ENCODE measurements at places on chromosomes 11 and 22.

- DNase-seq: no peak
Observed at GRCh38 chr22:42902875-42903510, 45.9 kb upstream of the ARFGAP3 start.

GRCh38 chr22:50561401-50562358 is 1.0 kb downstream of the SYCE3 start:
- no peak for DNase-seq

DNA sequence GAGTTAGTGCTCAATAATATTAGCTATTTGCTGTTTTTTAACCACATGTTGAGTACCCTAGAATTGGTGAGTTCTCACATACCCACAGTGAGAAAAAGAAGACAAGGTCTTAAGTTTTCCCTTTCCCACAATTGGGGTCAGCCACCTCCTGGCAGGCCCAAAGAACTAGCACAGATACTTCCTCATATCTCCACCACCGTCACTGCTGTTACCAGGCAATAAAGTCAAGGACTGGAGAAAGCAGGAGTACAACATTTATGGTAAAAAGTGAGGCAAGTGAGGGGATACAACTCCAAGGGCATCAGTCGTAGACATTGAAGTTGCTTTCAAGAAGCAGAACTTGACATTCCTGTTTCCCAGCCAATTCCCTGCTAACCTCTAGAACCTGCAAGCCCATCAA is 19.6 kb downstream of the ELP4 start:
- no peak for DNase-seq

DNA sequence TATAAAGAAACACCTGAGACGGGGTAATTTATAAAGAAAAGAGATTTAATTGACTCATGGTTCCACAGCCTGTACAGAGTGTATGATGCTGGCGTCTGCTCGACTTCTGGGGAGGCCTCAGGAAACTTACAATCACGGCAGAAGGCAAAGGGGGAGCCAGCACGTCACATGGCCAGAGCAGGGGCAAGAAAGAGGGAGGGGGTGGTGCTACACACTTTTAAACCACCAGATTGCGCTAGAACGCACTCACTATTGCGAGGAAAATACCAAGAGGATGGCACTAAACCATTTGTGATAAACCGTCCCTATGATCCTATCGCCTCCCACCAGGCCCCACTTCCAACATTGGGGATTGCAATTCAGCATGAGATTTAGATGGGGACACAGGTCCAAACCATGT is 79.7 kb upstream of the CARD18 start:
- DNase-seq: no peak

GRCh38 chr22:38414009-38414395 is 41.0 kb downstream of the KCNJ4 start:
- DNase-seq: no peak

GRCh38 chr11:129766898-129767604 is 48.6 kb upstream of the TMEM45B start:
- DNase-seq: peak; percentile 46

DNA sequence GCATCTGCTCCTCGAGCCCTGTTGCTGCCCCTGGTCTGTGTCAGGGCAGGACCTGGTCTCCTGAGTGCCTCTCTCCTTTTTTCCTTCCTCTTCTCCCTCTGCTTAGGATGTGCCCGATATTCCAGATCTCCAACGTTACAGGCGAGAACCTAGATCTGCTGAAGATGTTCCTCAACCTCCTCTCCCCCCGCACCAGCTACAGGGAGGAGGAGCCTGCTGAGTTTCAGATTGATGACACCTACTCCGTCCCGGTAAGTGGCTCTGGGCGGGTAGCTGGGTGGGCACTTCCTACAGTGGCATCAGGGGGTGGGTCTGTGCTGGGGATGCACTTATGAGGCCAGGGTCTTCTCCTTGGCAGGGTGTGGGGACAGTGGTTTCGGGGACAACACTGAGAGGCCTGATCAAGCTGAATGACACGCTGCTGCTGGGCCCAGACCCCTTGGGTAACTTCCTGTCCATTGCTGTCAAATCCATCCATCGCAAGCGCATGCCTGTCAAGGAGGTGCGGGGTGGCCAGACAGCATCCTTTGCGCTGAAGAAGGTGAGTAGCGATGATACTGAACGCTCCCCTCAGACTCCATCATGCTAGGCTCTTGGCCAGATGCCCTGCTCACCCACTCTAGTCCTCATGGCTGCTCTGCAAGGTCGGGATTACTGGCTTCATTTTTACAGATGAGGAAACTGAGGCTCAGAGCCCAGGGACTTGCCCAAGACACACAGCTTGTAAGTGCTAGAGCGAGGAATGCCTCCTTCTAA is 20.3 kb downstream of the GTPBP1 start:
- DNase-seq: no peak

GRCh38 chr11:60315871-60316270 is 11.2 kb upstream of the MS4A6E start:
- no peak for DNase-seq

- no peak for DNase-seq
Observed at GRCh38 chr11:48272606-48273005, 8.9 kb downstream of the OR4X1 start.

DNA sequence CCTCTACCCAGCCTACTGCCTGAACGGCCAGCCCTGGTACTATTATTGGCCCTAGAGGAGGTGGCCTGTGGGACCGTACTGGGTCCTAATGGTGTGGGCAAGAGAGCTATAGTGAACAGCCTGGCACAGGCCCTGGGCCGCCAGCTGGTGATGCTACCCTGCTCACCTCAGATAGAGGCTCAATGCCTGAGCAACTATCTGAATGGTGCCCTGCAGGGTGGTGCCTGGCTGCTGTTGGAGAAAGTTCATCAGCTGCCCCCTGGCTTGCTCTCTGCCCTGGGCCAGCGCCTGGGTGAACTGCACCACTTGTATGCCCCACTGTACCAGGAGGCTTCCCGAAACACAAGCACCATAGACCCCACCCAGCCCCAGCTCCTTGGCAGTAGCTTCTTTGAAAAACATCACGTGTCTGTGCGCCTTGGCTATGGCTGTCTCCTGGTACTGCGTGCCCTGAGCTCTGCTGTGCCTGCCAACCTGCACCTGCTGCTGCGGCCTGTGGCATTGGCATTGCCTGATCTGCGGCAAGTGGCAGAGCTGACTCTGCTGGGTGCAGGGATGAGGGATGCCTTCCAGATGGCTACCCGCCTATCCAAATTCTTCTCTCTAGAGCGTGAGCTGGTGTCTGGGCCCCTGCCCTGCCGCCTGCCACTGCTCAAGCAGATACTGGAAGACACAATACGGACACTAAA is 49.0 kb downstream of the DNHD1 start:
- DNase-seq: no peak

DNA sequence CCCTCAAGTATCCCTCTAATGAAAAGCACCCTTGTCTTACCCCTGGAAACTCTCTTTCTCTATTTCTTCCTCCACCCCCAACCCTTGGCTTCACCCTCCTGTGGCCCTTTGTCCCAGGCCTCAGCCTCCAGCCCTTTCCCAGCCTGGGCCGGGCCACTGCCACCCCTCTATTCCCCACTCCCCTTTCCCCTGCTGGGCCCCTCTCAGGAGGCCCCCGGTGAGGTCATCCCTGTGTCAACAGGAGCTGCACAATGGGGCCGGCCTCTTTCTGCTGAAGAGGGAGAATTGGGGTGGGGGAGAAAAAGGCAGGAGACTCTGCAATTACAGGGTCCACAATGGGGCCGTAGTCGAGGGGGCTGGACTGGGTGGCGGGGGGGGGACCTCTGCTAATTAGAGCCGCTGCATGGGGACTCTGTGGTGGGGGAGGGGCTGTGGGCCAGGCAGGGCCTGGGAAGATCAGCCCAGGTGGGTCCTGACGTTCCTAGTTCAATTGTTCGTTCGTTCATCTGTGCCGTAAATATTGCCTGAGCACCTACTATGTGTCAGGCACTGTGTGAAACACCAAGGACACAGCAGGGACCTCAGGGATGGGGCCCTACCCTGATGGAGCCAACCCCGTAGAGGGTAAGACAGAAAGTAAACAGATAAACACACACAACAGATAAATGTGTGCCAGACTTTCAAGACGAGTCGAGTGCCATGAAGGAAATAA is 18.5 kb upstream of the MPPED1 start:
- no peak for DNase-seq

GRCh38 chr11:73257342-73258103 is 14.6 kb upstream of the P2RY6 start:
- DNase-seq: no peak

GRCh38 chr22:29806196-29806595 is 31.9 kb downstream of the ASCC2 start:
- DNase-seq: no peak

DNA sequence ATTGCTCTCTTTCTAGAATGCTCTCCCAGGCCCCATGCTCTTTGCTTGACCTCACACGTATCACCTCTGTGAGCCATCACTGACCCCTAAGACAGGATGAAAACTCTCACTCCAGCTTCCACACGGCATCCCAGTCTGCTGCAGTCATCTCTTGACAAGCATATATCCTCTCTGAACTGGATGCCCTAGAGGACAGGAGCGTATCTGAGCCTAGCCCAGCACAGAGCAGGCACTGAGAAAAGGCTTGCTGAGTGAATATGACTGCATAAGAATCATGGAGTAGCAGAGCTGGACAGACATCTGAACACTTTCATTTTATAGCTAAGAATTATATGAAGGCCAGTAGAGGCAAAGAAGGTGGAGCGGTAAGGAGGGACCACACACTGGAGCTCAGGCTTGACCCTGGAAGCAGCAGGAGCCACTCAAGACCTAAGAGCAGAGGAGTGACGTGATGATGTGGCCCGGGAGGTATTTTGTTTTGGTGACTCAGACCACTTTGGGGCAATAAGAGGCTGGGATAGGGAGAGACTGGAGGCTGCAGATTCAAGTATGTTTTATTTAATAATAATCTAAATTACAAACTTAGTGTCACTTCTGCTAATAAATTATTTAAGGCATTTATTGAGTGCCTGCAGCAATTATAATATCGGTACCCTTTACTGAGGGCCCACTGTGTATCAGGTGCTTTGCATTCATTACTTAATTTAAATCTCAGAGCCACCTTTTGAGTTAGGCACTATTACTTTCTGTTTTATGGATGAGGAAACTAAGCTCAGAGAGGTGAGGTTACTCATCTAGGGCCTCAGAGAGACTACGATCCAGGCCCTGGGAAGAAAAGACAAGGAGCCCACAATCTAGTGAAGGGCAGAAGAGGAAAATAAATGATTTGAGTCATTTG is 42.6 kb downstream of the MAP6 start:
- DNase-seq: no peak

- no peak for DNase-seq
Observed at GRCh38 chr11:45929486-45930030, 7.1 kb downstream of the LARGE2 start.

DNA sequence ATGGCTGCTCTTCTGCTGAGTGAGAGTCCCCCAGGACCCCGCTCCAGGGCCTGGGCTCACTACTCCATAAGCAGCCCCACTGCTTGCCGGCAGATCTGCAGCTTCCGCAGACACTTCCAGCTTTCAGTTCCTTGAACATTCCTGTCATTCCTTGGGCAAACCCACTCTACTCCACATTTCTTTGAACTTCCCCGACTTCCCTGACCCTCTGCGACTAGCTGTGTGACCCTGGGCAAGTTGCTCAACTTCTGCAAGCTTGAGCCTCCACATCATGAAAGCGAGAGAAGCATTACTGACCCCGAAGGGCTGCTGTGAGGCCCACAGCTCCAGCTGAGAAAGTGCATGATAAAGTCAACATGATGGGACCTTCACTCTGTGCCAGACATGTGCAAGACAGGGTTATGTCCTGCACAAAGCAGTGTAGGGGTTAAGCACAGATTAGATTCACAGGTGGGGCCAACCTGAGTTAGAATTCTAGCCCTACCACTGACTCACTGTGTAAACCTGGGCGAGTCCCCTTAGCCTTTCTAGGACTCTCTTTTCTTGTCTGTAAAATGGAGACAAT is 51.8 kb downstream of the THAP12 start:
- DNase-seq: no peak

GRCh38 chr22:48849963-48850657 is 977.6 kb downstream of the BRD1 start:
- DNase-seq: no peak

GRCh38 chr11:10797531-10797930 is 11.2 kb downstream of the EIF4G2 start:
- no peak for DNase-seq

DNA sequence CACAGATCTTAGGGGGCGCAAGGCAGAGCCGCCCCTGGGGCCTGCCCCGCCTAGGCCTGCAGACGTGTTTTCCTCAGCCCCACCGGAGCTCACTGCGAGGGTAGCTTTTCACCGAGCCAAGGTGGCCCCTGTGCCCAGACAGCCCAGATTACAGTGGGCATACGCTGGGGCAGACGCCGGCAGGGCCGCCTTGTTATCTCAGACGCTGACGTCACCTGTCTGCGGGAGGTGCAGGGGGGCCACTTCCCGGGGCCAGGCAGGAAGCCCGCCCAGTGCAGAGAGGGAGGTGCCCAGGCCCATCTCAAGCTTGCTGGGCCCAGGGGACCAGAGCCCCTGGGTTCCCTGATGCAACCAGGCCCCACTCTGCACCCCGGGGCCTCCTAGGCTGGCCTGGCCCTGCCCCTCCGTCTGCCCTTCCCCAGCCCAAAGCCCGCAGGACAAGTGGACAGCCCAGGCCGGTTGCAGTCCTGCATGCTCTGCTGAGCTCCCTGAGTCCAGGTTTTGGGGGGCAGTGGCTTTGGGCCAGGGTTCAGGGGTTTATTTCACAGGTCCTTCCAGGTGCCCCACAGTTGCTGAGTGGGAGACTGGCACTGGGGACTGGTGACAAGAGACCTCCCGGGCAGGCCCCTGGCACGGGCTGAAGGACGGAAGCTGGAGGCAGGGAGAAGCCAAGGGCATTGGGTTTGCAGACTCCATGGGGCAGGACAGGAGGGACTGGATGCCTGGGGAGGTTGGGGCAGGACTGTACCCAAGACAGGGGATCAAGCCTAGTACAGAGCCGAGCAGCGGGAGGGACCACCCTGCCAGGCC is 38.6 kb downstream of the IGF2 start:
- DNase-seq: no peak

- peak; percentile 20 for DNase-seq
Observed at GRCh38 chr11:99370549-99371216, 349.9 kb downstream of the CNTN5 start.

GRCh38 chr11:109853156-109853776 is 239.9 kb upstream of the ZC3H12C start:
- DNase-seq: no peak

GRCh38 chr11:88655196-88655595 is 317.7 kb upstream of the CTSC start:
- DNase-seq: no peak

DNA sequence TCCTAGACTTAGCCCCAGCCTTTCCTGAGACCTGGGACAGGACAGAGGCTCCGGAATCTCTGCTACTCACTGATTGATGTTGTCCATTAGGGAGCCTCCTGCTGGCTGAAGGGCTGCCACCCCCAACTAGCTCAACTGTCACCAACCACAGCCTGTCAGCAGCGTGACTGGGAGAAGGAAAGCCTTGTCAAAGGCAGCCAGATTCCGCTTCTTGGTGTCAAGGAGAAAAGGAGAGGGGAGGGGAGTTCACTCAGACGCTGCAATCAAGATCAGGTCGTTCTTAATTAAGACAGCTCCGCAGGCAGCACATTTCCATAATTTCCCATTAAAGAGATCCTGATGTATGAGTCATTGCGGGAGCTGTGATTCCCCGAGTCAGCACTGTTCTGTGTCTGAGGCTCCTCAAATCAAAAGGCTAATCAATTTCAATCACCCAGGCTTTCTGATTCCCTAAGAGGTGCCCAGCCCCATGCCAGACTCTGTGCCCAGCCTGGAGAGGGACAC is 152.8 kb upstream of the ZBED5 start:
- DNase-seq: no peak
